Smooth muscle cell of the brain vasculature (primary cell): ENCODE measurements at places on chromosomes 12 and 14.

- DNase-seq: no peak
Measured at GRCh38 chr14:103123634-103124500, 606 bp downstream of the TNFAIP2 start.

DNA sequence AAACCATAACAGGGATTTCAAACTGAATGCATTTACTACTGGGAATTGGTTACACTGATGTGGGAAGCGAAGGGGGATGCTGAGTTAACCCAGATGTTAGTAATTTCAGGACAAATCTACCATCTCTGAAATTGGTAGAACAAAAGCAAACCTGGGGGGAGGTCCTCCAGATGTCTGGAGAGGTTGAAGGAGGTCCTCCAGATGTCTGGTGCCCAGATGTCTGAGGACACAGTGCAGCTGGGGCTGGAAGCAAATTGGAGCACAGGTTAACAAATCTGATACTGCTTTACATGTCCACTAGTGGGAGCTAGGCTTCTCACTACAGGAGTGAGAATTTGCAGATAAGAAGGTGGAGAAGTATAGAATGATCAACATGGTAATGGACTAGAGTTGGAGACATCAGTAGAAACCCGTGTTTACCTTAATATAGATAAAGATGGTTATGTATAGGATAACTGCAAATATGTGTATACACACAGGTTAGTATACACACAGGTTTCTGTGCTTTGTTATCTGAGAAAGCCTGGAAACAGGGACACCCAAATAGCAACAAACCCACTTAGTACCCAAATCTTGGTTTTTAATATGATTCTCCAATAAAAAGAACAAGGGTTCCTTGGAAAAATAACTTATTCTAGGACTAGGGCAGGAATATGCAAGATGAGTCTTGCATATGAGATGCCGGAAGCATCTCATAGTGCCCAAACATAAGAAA lies 162.5 kb downstream of the C12orf50 start:
- DNase-seq: no peak

DNA sequence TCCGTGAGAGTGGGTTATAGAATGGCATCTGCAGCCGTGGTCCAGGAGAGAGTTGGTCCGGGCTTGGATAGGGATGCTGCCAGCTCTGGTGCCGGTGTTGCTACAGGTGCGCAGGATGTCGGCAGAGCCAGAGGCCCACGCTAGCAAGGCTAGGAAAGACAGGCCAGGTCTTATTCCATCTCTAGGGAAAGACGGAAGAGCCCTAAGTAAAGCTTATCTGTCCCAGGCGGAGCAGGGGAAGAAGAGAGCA lies 485 bp upstream of the PSME1 start:
- no peak for DNase-seq

GRCh38 chr12:19757317-19757877 lies 318.1 kb downstream of the AEBP2 start:
- no peak for DNase-seq

- DNase-seq: no peak
Measured at GRCh38 chr12:123038966-123039365, 58.5 kb downstream of the ARL6IP4 start.

DNA sequence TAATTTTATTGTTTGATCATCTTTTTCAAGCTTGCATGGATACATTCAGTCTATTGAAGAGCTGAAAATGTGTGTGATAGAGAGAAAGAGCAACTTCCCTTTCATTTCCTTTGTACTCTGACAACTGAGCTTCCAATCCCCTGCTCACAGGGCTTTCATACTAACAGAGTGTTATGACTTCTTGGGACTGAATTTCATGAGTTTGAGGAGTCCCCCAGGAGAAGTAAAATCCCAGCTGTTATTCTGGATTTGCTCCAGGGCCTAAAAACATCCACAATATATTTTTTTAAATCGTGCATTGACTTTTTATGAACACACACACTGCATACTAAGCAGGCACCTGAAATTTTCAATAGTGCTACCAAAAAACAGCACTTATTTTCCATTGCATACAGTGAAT lies 195.8 kb upstream of the CAND1 start:
- no peak for DNase-seq

GRCh38 chr14:64549791-64550620 lies at the start of gene PPP1R36:
Gene PPP1R36, plus strand, starts transcription at chr14:64549961. Its CDS starts 37 bp downstream, at chr14:64549998.
- DNase-seq: no peak

DNA sequence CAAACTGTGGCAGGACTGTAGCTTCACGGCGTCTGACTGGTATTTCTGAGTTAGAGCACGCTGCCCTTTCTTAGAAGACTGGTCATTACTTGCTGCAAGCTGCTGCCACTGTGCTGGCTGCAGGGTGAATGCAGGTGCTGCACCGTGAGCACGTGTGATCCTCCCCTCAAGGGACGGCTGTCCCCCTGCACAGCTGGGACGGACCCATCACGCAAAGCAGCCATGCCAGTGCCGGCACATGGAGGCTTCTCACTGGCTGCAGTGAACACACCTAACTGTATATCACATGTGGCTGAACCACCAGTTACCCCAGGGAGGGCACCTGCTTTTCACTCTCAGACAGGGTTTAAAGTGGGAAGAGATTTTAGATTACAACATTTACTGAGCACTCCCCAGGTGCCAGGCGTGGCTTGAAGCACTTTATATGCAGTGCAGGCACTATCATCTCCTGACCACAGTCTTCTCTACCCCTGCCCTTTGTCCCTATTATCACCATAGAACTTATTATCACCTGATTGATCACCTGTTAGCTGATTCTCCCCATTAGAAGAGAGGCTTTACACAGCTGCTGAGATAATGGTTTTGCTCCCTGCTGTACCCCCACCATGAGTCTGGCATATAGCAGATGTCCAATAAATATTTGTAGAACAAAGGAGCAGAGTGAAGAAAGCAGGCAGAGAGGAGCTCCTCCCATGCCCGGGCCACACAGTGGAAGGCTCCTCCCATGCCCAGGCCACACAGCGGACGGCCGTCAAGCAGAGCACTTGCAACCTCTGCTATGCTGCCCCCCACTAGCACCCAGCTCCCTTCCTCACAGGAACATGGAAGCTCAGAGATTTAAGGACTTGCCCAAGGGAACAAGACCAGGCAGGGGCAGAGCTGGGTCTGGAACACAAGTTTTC lies 25.9 kb downstream of the SLC25A47 start:
- no peak for DNase-seq

GRCh38 chr12:15956413-15957185 lies 45.5 kb downstream of the DERA start:
- DNase-seq: no peak

GRCh38 chr12:5332551-5332950 lies 99.4 kb upstream of the NTF3 start:
- no peak for DNase-seq

DNA sequence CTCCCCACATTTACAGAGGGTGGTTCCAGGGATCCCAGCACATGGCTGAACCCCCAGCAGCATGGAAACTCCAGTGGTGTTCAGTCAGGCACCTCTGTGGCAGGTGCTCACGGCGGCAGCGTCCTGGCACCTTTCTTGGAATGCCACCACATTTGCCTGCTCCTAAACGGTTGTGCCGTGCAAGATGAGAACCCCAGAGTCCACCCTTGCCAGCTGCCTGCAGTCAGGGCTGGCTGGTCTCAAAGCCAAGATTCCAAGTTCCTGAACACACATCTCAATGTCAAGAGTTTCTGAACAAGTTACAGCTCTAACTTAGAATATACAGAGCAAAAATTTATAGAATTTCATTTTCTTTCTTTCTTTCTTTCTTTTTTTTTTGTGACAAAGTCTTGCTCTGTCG lies 38.7 kb downstream of the DDX51 start:
- no peak for DNase-seq

- DNase-seq: no peak
Measured at GRCh38 chr14:50086321-50086711, 30.1 kb downstream of the VCPKMT start.

DNA sequence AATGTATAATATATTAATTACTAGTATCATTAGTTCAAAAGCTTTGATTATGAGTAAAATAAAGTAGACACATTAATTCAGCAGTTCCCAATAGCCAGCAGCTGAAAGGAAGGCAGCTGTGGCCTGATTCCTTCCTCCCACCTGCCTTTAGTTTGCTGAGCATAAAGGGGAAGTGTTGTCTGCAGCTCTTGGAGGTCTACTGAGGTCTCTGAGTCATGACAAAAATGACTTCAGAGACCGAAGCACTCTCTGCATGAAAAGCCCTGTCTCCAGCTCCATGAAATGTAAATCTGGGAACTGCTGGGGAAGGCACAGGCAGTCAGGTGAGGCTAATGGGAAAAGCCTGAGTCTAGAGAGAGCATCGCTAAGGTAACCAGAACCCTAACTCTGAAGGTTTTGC lies 165.4 kb downstream of the NRXN3 start:
- DNase-seq: no peak

DNA sequence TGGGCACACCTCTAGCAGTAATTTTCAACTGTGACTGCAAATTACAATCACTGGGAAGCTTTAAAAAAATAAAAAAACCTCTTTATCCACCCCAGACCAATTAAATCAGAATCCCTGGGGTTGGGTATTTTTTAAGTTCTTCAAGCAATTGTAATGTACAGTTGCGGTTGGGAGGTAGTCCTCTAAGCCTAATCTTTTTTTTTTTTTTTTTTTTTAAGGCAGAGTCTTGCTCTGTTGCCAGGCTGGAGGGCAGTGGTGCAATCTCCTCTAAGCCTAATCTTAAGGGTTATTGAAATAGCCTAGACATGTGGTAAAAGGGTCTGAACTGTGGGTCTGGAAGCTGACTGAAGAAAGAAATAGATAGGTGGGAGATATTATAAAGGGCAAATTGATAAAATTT lies 230.5 kb downstream of the AKAP6 start:
- DNase-seq: no peak

DNA sequence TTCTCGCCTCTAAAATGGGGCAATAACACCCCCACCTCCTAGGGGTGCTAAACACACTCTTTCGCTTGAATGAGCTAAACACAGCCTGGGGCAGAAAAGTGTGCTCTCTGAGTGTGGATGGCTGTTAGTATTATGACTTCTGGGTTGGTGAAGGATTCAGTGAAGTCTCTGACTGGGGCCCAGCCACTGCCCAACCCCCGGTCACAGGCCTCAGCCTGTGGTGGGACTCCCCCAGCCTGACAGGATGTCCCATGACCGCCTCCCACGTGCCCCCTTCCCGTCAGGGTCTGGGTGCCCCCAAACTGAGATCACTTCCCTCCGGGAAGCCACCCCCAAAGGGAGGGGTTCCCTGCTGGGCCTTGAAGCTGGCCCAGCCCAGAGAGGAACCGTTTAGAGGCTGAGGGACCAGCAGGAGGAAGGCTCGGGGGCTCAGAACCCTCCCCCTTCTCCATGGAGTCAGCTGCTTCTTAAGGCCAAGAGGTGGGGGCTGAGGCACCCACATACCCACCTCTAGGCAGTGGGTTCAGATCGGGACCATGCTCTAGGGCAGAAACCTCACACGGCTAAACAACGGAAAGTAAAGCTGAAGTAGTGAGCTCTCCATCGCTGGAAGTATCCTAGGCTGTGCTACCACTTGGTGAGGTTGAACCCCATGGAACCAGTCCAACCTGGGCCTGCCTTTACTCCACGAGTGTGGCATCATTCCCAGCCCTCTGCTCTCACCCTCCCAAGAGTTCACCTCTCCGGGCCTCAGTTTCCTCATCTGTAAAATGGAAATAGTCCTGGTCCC lies 13.8 kb downstream of the DTX1 start:
- DNase-seq: no peak

- DNase-seq: no peak
Measured at GRCh38 chr14:76911473-76911872, 85.3 kb downstream of the LRRC74A start.

GRCh38 chr14:69152902-69153151 lies at the start of gene DCAF5:
Gene DCAF5, minus strand, starts transcription at chr14:69153119. Its CDS starts 141 bp downstream, at chr14:69152978.
- DNase-seq: no peak

- DNase-seq: no peak
Measured at GRCh38 chr12:93572712-93573551, 457 bp downstream of the SOCS2 start.

- DNase-seq: no peak
Measured at GRCh38 chr12:92080911-92081285, 64.7 kb downstream of the BTG1 start.

GRCh38 chr14:22837750-22838538 lies 1.6 kb downstream of the MMP14 start:
- DNase-seq: no peak

DNA sequence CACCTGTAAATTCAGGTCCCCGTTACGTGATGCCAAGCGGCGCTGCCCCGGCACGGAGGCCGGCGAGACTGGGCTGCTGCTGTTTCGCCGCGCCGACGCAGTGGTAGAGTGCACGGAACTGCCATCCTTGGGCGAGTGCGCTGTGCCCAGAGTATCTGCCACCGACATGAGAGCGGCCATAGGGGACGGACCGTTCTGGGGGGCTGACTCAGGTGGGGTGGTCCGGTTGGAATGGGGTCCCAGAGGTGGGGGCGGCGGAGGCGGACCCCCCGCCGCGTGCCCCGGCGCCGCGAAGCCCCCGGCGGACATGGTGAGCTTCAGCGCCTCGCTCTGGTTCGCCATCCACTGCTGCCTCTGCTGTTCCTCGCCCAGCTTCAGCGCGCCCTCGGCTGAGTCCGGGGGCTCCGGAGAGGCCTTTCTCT lies 2.8 kb downstream of the IRF2BPL start:
- no peak for DNase-seq

DNA sequence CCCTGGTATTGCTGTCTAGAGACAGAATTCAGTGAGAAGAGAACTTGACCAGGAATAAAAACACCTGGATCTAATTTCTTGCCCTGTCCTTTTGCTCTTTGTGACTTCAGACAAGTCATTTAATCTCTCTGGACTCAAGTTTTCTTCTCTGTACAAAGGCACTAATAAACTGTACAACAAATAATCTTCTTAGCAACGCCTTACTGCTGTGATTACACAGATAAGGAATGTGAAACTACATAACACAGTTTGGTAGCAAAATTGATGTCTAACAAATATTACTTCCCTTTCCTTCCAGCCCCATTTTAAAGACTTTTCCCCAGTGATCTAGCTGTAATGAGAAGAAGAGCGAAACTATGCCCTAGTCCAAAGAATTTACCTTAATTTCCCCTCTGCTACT lies 69.3 kb downstream of the BCAT1 start:
- DNase-seq: no peak

DNA sequence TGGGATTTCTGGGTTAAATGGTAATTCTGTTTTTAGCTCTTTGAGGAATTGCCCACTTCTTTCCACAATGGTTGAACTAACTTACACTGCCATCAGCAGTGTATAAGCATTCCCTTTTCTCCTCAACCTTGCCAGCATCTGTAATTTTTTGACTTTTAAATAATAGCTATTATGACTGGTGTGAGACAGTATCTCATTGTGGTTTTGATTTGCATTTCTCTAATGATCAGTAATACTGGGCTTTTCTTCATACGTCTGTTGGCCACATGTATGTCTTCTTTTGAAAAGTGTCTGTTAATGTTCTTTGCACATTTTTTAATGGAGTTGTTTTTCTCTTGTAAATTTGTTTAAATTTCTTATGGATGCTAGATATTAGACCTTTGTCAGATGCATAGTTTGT lies 323.7 kb downstream of the CCDC91 start:
- no peak for DNase-seq

GRCh38 chr14:29822430-29822709 lies 105.3 kb downstream of the PRKD1 start:
- no peak for DNase-seq

- DNase-seq: no peak
Measured at GRCh38 chr12:52805000-52805399, 8.9 kb downstream of the KRT4 start.

- no peak for DNase-seq
Measured at GRCh38 chr14:47678993-47679392, 3.6 kb upstream of the MDGA2 start.
